ENCODE measurements at places on chromosomes 16 and 17.
A peak's percentile ranks its signal among the peaks of the same experiment; 100 is the strongest.

GRCh38 chr17:40035162-40035559 is 19.0 kb downstream of the MED24 start:
- DNase-seq: no peak

GRCh38 chr17:69084911-69085310 is 24.2 kb upstream of the ABCA9 start:
- DNase-seq: no peak

GRCh38 chr16:84036131-84036530 is 6.5 kb downstream of the SLC38A8 start:
- DNase-seq: no peak

DNA sequence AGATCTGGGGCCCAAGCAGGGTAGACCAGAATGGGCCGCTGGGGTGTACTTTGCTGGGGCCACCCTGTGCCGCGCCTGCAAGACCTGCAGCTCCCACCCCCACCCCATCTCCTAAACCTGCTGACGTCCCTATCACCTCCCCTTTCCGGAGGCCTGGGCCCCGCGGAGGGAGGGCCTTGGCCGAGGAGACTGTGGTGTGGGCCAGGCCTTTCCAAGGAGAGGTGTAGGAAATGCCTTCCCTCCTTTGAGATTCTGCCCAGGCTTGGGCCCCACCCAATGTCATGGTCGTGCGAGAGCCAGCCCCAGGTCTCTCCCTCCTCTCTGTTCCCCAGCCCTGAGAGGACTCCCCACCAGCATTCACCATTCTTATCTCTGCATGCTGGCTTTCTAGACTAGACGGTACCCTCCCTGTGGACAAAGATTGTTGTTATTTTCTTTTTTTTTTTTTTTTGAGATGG is 3.9 kb upstream of the WFIKKN2 start:
- no peak for DNase-seq

GRCh38 chr16:57513371-57514102 is 22.8 kb downstream of the CCDC102A start:
- DNase-seq: no peak

- DNase-seq: no peak
Observed at GRCh38 chr16:27353853-27354252, 40.1 kb downstream of the IL4R start.

DNA sequence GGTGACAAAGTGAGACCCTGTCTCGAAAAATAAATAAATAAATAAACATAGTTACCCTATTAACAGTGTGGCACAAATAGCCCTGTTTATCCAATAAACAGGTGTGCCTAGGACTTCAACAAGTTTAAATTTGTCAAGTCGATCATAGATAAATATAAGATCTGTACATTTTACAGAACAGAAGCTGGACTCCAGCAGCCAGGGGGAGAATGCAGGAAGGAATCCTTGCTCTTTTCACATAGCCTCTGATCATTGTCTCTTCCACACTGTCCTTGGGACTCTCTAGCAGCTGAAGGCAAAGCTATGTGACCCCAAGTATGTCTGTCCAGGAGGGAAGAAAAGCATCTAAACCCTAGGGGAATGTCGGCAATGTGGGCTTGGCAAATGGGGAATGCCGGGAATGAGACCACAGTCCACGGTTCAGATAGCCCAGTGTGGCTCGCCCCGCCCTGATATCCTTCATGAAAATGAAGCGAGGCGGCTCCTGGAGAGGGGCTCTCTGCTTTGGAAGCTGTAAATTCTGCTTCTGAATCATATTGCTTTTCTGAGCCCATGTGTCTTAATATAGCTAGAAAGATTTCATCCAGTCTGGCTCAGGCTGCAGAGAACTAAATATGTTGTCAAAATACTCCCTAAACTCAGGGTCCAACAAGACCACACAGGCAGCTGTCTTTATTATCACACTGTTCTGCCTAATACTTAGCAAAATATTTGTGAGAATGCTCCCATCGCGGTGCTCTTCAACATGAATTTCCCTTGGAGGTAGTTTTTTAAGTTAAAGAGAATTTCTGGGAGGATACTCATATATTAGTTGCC is 24.9 kb upstream of the GRB2 start:
- peak; percentile 92 for DNase-seq

- no peak for DNase-seq
Observed at GRCh38 chr17:39787743-39788484, 50.2 kb downstream of the GRB7 start.

- DNase-seq: no peak
Observed at GRCh38 chr17:58783380-58783779, 27.7 kb downstream of the PPM1E start.

DNA sequence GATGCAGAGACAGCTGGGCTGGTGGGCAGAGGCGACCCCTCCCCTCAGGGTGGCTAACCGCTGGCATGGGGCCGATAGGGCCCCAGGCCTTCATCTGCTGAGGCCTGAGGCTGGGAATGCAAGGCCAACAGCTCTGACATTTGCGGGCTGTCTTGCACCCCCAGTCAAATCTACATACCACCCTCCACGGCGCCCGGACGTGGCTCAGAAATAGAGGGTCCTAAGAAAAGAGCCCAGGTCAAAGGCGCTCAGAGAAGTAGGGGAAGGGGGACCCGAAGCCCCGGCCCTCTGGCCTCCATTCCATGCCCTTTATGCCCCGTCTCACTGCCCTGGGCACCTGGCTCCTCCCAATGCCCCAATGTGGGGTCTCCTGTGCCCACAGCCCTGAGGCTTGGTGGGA is 142.3 kb downstream of the C16orf78 start:
- no peak for DNase-seq

DNA sequence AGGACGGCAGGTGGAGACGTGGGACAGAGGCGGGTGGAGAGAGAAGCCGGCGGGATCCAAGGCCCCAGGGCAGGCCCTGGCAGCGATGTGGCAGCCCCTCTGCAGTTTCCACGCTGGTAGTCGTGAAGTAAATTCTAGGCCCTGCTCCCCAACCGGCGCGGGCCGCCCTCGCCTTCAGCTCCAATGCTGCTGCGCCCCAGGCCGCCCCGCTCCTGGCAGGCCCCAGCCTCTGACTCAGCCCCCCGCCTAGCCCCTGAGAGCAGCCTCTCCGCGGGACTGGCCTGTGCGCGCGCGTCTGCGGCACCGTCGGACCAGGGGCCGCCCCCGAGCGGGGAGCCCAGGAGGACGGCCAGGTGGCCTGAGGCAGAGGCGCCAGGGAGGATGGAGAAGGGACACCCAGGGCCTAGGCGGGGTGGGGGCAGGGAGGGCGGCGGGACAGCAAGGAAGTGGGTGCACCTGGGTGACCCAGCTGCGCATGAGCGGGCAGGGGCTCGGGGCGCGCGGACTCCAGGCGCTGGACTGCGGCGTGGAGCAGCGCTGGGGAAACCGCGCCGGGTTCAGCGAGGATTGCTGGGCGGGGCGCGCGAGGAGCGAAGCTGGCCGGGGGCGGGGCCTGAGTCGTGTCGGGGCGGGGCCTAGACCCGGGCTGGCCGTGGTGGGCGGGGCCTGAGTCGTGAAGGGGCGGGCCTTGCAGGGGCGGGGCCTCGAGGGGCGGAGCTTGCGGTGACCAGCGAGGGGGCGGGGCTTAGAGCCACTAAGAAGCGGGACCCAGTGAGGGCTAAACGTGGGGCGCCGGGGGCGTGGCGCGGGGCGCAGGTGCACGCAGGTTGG is 29.6 kb downstream of the ZNF778 start:
- DNase-seq: peak; percentile 31

- DNase-seq: peak; percentile 95
Observed at GRCh38 chr16:64417711-64418227, 704.1 kb downstream of the CDH11 start.

DNA sequence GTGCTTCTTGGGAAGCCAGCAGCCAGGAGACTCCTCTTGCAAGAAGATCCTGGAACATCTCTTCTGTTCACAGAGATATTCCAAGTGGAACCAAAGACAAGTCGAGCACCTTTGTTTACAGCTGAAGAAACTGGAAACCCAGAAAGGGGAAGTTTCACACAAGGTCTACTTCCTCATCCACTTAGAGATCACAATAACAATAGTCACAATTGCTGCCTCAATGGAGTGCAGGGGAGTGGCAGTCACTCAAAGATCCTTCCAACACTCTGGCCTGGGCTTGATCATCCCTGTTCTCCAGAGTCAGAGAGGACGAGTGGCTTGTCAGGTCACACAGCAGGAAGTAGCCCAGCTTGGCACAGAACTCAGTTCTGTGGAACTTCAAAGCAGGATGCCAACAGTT is 46.9 kb upstream of the SIAH1 start:
- DNase-seq: no peak

GRCh38 chr17:56834380-56835263 is 671 bp downstream of the DGKE start:
- peak; percentile 2 for DNase-seq

- DNase-seq: no peak
Observed at GRCh38 chr16:50275428-50276325, 9.3 kb downstream of the ADCY7 start.

All from astrocyte (in vitro differentiated cells and primary cell).